ENCODE measurements at places on chromosomes 1 and 21.

DNA sequence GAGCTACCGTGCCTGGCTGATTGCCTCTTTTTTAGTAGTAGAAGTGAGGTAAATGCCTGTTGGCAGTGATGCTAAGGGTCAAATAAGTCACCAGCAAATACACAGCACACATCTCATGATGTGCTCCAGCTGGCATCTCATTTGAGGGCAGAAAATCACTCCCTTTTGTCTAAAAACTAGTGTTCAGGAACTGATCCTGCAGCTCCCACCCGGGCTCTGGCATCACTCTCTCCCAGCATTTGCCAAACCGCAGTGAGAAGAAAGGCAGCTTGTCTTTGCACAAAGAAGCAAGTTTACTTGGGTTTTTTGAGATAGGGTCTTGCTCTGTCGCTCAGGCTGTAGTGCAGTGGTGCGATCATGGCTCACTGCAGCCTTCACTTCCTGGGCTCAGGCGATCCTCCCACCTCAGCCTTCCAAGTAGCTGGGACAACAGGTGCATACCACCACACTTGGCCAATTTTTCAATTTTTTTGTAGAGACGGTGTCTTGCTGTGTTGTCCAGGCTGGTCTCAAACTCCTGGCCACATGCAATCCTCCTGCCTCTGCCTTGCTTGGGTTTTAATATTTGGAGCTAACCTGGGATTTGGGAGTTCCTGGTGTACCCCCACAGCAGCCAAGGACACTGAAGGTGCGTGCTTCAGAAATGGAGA is 4.1 kb downstream of the RBP7 start:
- no peak for DNase-seq

GRCh38 chr1:23996700-23997229 is 16.6 kb upstream of the SRSF10 start:
- no peak for DNase-seq

DNA sequence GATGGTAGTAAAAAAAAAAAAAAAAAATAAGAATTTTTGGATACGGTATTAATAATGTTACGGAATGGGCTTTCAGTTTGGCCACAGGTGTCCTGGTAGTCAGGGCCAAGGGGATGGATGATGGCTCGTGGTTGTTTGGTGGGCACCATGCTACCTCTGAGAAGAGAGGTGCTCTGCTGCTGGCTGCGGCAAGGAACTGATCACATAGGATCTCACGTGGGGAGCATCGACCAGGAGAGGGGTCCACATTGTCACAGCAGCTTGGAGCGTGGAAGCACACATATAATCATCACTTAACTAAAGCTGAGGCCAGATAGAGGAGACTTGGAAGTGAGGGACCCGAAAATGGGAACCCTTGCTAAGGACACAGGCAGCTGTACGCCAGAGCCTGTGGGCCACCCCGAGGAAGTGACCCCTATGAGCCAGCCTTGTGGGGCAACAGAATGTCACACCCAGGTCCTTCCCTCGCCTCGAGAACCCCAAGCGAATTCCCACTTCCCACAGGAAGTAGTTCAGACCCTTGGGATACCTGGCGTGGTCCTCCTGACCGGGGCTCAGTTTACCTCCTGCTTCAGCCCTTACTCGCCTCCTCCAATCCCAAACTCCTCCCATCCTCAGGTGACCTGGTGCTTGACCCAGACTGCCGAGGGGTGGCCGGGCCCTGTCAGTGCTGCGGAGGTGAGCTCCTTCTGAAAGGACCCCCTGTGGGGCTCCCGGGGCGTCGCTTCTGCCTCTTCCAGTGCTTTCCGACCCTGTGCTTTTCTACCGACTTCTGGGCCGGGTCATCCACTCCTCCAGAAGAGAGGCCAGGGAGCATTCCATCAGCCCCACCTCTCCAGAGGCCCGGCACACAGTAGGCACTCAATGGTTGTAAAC is 222.0 kb downstream of the CAMTA1 start:
- no peak for DNase-seq

DNA sequence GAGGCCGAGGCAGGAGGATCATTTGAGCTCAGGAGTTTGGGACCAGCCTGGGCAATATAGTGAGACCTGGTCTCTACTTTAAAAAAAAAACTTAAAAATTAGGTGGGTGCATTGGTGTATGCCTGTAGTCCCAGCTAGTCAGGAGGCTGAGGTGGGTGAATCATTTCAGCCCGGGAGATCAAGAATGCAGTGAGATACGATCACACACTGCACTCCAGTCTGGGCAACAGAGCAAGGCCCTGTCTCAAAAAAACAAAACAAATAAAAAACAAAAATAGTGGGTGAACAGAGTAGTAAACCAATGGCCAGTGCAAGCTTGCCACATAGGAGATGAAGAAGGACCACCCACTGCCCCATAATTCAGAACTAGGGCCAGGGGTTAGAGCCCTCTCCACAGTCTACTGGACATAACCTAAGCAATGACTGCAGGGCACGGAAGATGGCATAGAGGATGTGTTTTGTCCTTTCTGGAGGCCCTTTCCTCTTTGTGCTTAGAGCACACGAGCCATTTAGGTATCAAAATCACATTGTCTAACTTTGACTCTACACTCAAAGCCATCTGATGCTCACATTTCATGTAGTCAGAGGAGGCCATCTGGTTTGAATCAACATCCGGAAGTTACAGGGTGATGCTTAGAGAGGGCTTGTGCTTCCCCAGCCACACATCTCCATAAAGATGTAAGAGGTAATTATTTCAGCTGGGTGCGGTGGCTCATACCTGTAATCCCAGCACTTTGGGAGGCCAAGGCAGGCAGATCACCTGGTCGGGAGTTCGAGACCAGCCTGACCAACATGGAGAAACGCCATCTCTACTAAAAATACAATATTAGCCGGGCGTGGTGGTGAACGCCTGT is 12.6 kb downstream of the CD2 start:
- no peak for DNase-seq

DNA sequence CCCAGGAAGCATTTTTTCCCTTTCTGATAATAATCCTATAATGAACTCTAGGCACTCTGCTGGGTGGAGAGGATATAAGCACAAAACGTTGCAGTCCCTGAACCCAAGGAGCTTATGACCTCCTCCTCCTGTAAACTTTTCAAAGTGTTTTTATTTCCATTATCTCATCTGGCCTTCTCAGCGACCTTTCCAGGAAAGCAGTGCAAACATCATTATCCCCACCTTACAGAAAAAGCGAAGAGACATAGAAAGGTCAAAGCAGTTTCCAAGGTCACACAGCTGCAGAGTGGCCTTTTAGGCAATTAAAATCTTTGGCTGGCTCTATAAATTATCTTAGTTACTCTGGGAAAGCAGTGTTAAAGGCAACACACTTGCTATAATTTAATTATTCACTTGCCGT is 63.8 kb downstream of the OLFML3 start:
- no peak for DNase-seq

GRCh38 chr1:181104790-181105133 is 16.3 kb downstream of the IER5 start:
- DNase-seq, result peak; percentile 44

DNA sequence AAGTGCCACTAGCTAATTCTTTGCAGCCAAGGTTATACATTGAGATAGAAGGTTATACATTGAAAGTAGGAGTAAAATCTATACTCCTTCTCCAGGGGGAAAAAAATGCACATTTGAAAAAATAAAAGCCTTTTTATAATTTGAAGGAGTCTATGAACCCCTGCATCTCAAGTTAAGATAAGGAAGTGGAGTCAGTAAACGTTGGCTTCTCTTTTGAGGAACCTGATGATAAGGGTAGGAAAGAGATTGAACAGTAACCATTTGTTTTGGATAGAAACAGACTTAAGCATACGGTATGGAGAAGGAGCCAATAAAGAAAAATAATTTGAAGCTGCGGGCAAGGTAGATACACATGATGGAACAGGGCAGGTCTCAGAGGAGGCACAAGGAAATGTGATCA is 64.1 kb downstream of the RPAP2 start:
- DNase-seq, result no peak
